ENCODE measurements at places on chromosomes 2 and 18. TPM values are rescaled to one million over a fixed set of nuclear protein-coding genes. Genes with fewer than 3 reads are reported as not detected.

DNA sequence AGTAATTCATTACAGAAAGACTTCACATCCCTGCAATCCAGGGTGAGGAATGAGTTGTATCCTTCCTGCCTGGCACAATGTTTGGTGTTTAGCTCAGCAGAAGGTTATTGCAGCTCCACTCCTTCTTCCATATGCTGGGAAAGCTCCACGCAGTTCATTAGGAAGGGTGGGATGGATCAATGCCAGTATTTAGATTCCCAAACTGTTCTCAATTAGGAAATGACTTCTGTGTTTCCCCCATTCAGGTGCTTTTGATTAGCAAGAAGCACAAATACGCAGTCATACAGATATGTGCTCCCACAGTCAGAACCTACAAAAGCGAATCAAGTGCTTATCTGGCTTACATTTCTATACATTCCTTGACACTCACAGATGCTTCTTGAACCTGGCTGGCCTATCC lies 340.6 kb downstream of the NYAP2 start:
- DNase-seq, result no peak

The CAPG gene
- 53.0 TPM for polyA plus RNA-seq

- no peak for DNase-seq
Observed at GRCh38 chr2:157820193-157820592, 55.9 kb downstream of the ACVR1 start.

The TGFA gene
- 7.1 TPM for polyA plus RNA-seq

DNA sequence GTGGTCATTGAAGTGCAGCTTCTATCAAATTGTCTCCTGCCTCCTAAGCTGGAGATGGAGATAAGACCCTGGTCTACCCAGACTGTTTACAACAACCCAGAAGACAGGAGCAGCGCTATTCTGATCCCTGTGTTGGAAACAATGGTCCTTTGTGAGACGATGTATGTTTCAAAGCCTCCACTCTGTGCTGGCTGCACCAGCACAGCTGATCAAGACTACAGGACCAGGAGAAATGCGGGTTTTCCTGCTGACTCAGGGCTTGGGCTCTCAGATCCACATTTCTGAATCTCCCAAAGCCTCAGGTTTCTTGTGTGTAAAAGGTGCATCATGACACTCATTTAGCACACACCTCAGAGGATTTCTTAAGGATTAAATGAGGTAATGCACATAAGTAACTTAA lies 92.0 kb downstream of the POU3F3 start:
- DNase-seq, result no peak

- no peak for DNase-seq
Observed at GRCh38 chr18:27656905-27657304, 471.8 kb upstream of the CHST9 start.

The FHL2 gene
- polyA plus RNA-seq, result 70.3 TPM

DNA sequence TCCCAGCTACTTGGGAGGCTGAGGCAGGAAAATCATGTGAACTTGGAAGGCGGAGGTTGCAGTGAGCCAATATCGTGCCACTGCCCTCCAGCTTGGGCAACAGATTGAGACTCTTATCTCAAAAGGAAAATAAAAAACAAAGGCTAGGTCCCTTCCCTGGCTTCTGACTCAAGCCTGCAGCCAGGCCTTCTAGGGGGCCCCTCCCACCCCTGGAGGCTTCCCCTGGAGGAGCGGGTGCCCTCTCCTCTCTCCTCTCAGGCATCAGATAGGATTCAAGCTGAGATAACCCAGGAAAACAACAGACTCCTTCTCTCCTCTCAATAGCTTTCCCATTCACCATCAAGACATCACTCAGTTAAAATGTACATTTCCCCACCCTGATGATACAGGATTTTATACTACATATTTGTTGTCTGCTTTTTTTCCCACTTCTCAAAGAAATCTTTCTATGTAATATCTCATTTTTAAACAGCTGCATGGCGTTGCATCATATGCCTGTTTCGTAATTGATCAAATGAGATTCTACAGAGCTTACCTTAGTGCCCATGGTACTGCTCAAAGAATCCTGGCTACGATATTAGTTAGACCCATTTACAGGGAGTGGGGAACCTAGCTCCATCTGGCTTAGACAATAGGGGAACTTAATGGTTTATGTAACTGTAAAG lies 20.6 kb upstream of the C2orf72 start:
- no peak for DNase-seq
